CD4-positive, alpha-beta T cell treated with Interleukin-6 for 4 hours (primary cell): ENCODE measurements at places on chromosomes 7 and 10.

GRCh38 chr10:17683541-17683940 is 39.6 kb downstream of the STAM start:
- DNase-seq: no peak

DNA sequence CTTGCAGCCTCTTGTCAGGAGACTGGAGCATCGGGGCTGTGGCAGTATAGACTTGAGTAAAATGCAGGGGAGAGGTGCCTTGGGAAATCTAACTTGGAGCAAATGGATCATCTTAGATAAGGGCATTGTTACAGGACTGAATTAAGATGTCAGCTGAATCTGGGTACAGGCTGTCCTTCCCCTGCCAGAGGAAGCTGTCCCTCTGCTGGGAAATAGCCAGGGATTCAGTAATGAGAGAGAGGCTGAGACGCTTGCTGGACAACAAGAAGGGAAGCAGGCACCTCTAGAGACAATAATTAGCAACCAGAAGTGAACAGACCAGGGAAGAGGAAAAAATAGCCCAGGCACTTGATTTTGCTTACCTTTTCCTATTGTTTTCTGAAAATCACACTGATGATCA is 20.7 kb upstream of the RAPGEF5 start:
- no peak for DNase-seq

DNA sequence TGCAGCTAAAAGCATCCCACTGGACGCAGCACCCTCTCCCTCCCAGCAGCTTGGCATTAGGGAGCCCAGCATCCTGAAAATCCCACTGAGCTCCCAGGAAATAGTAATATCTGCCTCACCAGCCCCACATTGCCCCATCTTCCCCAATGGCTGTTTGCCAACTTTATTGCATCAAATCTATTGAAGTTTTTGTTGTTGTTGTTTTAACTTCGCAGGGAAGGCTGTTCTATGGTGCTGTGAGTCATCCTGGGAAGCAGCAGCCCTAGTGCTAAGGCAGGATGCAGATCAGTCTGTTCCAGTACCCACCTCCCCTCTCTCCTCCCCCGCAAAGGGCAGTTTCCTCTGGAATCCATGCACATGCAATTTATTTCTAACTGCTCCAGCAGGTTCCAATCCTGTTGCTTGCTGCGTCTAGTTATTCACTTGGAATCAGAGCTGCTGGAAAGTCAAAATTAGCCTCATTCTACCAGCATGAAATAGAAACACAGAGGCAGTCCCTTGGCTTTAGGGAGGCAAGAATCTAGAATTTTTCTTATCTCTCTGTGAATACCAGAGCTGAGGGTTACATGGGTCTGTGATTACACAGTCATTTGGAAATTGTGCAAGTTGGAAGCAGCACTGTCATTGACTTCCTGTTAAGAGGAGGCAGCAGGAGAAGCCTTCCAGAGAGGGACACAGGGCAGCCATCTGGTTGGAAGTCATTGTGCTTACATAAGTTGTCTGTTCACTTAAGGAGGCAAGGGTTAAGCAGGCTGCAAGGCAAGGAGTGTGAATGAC is 115.9 kb upstream of the CACUL1 start:
- no peak for DNase-seq

DNA sequence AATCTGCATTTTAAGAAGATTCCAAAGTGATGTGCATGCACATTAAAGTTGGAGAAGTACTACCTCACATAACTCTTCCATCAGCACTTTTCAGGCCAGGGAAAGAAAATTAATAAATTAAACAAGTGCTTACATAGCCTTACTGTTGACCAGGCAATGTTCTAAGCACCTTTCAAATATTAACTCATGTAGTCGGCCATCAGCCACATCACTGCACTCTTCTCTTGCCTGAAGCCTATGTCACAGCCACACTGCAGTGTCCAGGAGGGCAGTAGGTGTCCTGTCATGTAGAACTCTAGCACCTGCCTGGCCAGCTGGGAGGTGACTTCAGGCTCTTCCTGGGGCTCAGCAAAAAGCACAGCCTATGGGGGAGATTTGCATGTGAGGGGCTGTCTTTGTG is 71.5 kb downstream of the CDK1 start:
- no peak for DNase-seq

DNA sequence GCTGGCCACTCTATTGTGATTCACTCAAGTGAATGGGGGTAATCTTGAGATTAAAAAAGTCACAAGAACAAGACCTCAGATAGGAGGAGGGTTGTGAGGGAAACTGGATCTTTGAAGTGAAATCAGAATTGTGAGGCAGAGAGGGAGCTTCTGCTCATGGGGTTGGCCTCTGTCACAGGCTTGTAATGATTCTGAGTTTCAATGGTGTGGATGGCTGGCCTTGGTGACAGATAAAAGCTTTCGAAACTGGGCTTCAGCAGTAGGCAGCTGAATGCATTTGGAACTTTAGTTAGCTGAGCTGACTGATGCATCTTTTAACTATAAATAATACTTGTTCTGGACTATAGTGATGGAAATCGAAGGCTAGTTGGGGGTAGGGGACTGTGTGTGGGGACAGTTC is 12.2 kb downstream of the TAS2R60 start:
- DNase-seq: no peak

DNA sequence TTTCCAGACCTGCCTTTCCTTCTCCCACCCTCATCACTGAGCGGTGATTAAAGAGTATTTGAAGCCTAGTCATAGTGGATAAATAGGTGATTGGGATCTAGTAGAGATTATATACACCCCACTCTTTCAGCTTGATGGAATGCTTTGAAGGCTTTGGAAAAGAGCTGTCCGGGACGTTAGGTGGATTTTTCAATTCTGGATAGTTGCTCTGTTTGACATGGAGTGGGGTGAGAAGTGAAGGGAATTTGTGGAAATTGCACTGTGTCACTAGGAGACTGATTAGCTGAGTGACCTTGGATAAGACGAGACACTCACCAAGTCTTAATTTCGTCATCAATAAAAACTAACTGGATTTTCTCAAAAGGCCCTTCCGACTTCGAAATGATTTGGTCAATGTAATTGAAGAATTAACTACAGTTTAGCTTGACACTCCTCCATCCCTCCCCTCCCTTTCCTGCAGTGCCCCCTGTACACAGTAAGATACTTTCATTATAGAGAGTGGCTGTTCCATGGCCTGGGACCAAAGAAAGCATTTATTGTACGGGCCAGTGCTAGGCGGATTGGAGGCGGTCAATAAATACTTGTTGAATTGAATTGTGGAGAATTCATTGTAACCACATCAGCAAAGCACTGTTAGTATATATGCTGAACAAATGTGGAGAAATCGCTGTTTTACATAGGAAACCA is 962 bp downstream of the ZKSCAN1 start:
- no peak for DNase-seq
